Articular chondrocyte of knee joint (primary cell): ENCODE measurements at places on chromosomes 7 and 10. TPM values are rescaled to one million over a fixed set of nuclear protein-coding genes. Genes with fewer than 3 reads are reported as not detected.

HOXA10 gene
- 30.6 and 44.3 TPM in 2 replicates for total RNA-seq

MRM2 gene
- total RNA-seq, result 17.7 and 19.2 TPM in 2 replicates

ARHGEF5 gene
- 5.6 and 8.2 TPM in 2 replicates for total RNA-seq

HACD1 gene
- 33.7 and 37.4 TPM in 2 replicates for total RNA-seq

CCDC201 gene
- not detected in 2 replicates for total RNA-seq

NPC1L1 gene
- under 0.01 TPM in 1 of 2 replicates, not detected in the other for total RNA-seq

CPA2 gene
- 0.26 and 0.43 TPM in 2 replicates for total RNA-seq

ANKRD61 gene
- 0.11 TPM in 1 of 2 replicates, not detected in the other for total RNA-seq

IFIT5 gene
- 39.5 and 42.4 TPM in 2 replicates for total RNA-seq

GRM8 gene
- not detected in 2 replicates for total RNA-seq

TRDMT1 gene
- 8.1 and 9.4 TPM in 2 replicates for total RNA-seq

CPA1 gene
- 2.2 and 3.7 TPM in 2 replicates for total RNA-seq
